Renal cortex interstitium (tissue), 15 donors: ENCODE measurements at places on chromosomes 11 and 22.

GRCh38 chr11:68036717-68037239, 2.0 kb upstream of the TCIRG1 start:
- DNase-seq: no peak

GRCh38 chr11:134098566-134099184, 29.8 kb downstream of the JAM3 start:
- no peak for DNase-seq

- DNase-seq: no peak
Observed at GRCh38 chr22:49031746-49032330, 795.8 kb downstream of the BRD1 start.

DNA sequence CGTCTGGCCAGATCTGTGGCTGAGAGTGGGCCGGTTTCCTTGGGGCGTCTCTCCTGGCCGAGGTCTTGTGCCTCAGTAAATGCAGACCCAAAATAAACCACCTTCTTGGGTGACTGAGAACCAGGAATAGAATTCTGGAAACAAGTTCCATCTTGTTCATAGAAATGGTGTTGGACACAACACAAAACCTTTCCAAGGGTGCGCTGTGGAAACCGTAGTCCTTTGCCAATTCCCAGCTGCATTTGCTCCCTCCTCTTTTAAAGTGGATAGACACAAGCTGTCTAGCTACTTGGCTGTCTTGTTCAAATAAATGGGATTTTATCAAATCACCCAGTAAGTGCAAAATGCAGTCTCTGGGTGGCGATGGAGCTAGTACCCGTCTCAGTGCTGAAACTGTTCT, 300.2 kb downstream of the SHANK2 start:
- no peak for DNase-seq

- DNase-seq: no peak
Observed at GRCh38 chr11:64348383-64349024, 8.5 kb downstream of the CCDC88B start.

GRCh38 chr11:14612694-14613093, 30.9 kb upstream of the PDE3B start:
- no peak for DNase-seq
